GM23338 (cell line): ENCODE measurements at places on chromosomes 7 and 10. TPM values are rescaled to one million over a fixed set of nuclear protein-coding genes. Genes with fewer than 3 reads are reported as not detected.

DNA sequence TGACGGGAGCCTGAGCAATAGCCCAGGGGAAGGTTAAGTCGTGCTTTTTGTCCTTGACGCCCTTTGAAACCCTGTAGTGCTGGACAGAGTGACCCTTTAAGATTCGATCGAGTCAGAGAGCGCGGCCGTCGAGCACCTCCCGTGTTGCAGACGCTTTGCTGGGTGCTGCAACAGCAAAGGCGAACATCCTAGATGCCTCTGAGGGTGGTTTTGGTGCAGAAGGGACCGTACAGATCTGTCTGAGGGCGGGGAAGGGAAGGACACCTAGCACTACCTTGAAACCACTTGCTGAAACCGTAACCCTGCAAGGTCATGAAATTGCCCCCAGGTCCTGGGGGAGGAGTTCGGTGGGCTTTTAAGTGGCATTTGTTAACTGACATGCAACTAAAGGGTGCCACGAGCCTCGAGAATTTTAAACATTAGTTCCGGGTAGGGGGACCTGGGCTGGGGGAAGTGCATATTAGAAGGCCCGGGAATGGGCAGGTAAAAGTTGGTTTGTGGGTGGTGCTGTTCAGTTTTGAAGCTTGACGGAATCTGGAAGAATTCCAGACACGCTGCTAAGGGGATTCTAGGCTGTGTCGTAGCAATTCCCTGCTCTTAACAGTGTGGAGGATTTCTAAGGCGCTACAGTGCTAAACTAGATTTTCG, 786 bp downstream of the ATP5F1C start:
- H3K27ac ChIP-seq = no peak overlapping the region
- H3K36me3 ChIP-seq = no peaks in the 10 kb centered on the region; the same call in 1 of the 2 replicates
- DNase-seq = peak; percentile 8
- H3K4me1 ChIP-seq = peaks cover 19% of the 10 kb centered on the region

DNA sequence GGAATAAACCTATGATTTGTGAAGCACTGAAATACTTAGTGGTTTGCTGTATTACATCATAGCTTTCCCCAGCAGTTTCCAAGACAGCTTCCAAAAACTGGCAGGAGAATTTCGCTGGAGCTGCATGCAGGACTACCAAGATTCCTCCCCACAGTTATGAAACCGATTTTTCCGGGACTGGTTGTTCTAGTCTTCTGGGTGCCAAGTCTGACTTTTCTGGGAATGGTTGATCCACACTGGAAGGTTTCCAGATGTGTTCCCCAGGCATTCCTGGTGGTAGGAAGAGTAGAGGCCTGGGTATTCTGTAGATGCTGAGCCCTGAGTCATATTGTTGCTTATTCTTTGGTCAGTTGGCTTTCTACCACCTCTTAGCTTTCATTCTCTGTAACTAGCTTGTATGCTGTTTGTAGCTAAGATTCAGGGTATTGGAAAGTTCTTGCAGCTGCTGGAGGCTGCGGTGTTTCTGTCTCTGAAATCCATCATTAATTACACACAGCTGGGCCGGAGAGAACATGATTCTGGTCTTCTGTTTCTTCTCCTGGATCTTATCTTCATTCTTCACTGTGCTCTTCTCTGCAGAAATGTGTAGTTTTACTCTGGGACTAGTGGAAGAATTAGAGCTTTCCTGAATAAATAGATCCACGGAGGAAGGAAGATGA, 6.3 kb downstream of the ABCC2 start:
- H3K4me1 ChIP-seq = peaks cover 8% of the 10 kb centered on the region; the same call in 1 of the 2 replicates
- H3K36me3 ChIP-seq = no peaks in the 10 kb centered on the region
- H3K27ac ChIP-seq = no peak overlapping the region
- H3K27me3 ChIP-seq = no peaks in the 10 kb centered on the region
- no peak for DNase-seq

DNA sequence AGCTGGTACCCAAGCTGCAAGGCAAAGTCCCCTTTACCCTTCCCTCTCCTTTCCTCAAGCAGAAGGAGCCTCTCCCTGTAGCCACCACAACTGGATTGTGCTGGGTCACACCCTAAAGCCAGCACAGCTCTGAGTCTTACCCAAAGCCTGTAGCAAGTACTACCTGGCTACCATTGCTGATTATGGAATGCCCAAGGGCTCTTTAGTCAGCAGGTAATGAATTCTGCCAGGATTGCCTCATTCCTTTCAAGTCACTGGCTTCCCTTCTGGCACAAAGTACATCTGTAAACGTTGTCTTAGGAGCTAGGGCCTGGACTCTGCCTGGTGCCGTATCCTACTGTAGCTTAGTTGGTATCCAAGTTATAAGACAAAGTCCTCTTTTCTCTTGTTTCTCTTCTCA, 52.0 kb downstream of the FAS start:
- no peak for DNase-seq
- no peak overlapping the region for H3K4me3 ChIP-seq
- H3K27ac ChIP-seq = no peak overlapping the region
- H3K4me1 ChIP-seq = no peaks in the 10 kb centered on the region
- no peaks in the 10 kb centered on the region for H3K36me3 ChIP-seq

- H3K4me3 ChIP-seq = peak overlapping the region; percentile 76
- no peaks in the 10 kb centered on the region for H3K27me3 ChIP-seq
- 0 out of 2 replicates have a peak overlapping the region, but pooled peaks have one; percentile 22 for H3K27ac ChIP-seq
- H3K36me3 ChIP-seq = peaks cover 3% of the 10 kb centered on the region; the same call in 1 of the 2 replicates
- no peak for DNase-seq
- peaks cover 18% of the 10 kb centered on the region; the same call in 1 of the 2 replicates for H3K4me1 ChIP-seq
Observed at GRCh38 chr10:112184052-112184371, 447 bp upstream of the GPAM start.

The PNLIPRP2 gene
- total RNA-seq = not detected in 2 replicates
